NCI-H1105 (cell line): ENCODE measurements at places on chromosomes 12 and 14.

DNA sequence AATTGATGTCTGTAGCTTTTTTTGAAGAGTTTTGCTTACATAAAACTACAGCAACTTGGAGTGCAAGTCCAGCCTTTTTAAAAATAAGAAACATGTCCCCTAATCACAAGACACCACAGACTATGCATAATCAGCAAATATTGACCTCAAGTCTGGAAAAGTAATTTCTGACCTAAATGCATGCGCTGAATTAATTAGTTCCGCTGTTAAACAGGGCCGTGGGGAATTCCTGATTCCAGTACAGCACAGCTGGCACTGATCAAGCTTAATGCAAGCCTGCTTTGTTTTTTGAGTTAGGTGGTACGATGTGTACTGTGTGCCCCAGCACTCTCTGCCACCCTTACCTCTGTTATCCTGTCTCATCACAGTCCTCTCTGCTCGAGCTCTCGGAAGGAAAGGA, 9.2 kb downstream of the MLH3 start:
- no peak for DNase-seq

DNA sequence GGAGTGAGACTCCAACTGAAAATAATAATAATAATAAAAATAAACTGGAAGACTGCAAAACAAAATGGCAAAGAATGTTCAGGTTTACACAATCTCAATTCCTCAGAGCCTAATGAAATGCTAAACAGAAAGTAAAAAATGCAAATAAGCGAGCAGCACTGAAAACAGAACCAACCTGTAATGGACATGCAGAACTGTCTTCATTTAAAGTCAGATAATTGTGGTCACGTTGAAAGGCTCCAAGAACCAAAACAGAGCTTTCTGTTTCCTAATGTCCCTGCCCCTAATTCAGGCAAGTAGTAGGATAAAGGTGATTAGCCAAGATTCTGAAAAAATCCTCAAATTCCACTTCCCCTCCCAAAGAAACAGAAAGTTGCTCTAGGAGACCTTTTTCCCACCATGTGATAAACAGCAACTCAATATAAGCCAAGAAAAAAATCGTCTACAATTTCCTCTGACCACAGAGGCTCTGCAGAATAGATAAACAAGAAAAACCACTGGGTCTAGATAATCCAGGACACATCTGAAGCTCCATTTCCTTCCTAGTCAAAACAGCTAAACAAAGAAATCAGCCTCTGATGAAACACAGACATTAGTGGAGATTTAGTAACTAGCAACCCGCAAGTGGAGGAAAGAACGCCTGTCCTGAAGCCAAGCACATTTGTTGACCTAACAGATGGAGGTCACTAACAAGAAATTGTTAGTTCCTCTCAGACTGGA, 3.0 kb downstream of the MIS18BP1 start:
- DNase-seq = no peak

DNA sequence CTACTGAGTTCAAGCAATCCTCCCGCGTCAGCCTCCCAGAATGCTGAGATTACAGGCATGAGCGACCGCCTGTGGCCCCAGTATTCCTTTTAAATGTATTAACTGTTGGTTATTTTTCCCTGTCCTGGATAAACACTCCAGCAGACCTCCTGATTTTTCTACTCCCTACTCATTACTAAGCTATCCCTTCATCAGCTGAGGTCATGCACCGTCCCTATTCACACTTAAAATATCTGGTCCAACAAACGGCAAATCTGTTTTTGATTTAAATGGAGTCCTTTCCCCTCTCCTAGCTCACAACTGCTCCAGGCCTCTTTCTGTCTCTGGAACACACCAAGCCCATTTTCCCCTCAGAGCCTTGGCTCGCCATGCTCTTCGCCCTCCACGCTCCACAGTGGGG, 1003.3 kb upstream of the TMEM132C start:
- no peak for DNase-seq

DNA sequence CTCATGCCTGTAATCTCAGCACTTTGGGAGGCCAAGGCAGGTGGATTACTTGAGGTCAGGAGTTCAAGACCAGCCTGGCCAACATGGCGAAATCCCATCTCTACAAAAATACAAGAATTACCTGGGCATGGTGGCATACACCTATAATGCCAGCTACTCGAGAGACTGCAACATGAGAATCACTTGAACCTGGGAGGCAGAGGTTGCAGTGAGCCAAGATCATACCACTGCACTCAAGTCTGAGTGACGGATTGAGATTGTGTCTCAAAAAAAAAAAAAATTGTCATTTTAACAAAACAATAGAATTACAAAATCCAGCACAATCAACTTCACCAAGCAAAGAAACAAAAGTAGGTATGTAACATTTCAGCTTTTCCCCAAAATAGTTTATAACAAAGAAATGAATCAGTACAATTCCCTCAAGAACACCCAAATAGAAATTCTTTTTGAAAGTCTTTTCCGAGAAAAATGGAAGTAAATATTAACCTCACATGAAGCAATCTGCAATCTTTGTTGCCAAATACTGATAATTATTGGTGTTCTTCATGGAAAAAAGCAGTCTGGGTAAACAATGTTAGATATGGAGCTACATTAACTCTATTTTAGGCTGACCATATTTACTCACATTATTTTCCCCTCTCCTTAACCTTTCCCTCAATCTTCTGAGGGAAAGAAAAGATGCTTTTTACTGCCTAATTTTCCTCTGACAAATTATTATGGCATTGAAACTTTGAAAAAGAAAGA, 165.9 kb upstream of the ATF7IP start:
- DNase-seq = no peak

DNA sequence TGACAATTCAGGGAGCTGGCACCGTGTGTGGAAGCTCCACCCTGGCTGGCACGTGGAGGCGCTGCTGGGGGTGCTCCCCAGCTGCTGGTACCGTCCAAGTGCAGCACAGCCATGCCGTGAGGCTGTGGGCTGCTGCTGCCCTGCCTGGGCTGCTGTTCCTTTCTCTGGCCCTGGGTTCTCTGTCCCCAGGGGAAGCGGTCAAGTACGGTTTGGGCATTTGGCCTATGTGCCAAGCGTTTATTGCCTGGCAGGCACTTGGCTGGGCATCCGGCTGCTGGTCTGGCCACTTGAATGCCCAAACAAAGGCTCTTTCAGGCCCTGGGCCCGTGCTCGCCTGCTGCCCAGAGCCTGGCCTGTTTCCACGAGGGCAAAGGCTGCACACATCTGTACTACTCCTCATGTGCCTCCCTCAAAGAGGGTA, 39.6 kb downstream of the RHOF start:
- DNase-seq = no peak

GRCh38 chr14:80310938-80311750, 99.8 kb upstream of the DIO2 start:
- no peak for DNase-seq

DNA sequence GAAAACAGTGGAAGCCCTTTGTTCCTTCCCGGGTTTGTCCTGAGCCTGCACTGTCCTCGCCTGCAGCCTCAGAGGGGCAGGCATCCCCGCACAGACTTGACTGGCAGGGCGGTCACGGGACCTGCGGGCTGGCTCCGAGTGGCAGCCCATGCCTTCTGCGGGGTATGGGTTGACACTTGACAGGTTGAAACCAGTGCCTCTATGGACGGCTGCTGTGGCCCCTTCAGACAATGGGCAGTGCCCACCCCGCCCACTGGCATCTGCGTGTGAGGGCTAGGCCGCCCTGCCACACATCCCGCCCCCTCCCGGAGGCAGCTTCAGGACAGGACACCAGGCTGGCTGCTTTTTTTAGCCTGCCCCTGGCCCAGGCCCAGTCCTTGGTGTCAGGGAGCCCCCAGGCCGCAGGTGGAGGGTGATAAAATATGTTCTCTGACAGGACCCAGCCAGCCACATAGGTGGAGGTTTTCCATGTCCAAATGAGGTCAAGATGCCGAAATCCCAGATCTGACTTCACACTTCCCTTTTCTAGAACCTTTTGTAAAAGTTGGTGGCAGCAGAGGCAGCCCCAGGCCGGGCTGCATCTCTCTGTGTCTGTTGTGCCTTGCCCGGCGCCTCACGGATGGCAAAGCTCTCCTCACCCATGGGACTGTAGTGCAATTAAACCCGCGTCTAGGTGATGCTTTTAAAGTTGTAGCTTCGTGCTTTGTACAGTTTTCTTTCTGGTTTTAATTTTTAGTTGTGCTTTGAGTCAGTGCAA, 10.0 kb downstream of the ANKRD9 start:
- DNase-seq = no peak
